ENCODE measurements at places on chromosomes 3 and 15. TPM values are rescaled to one million over a fixed set of nuclear protein-coding genes. Genes with fewer than 3 reads are reported as not detected.

The SATB1 gene
- total RNA-seq: 40.9 TPM

The THOC7 gene
- total RNA-seq: 71.0 TPM

The ALS2CL gene
- total RNA-seq: 7.0 TPM

The NR2E3 gene
- total RNA-seq: not detected

The GOLGA8N gene
- 1.1 TPM for total RNA-seq

The GNAI2 gene
- total RNA-seq: 47.2 TPM

The MITF gene
- 114 TPM for total RNA-seq

The MTMR10 gene
- 36.6 TPM for total RNA-seq

The FRMD4B gene
- total RNA-seq: 2.2 TPM

The PLS1 gene
- total RNA-seq: 0.86 TPM

The AGBL1 gene
- total RNA-seq: 13.3 TPM

The CLDN18 gene
- total RNA-seq: not detected

DNA sequence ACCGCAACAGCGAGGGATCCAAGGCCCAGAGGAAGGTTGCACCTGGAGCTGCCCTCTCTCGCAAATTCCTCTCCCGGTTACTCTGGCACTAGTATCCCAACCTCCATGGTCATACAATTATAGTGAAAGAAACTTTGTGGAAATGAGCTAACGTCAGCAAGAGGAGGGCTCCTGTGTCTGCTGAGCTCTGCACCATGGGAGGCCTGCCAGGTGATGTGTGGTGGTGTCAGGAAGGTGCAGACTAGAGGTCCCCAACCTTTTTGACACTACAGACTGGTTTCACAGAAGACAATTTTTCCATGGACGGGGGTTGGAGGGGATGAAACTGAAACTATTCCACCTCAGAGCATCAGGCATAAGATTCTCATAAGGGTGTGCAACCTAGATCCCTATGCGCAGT lies 13.2 kb upstream of the IQCF6 start:
- H3K4me1 ChIP-seq: no peaks in the 10 kb centered on the region
- H3K36me3 ChIP-seq: no peaks in the 10 kb centered on the region
- H3K27me3 ChIP-seq: peaks cover 2% of the 10 kb centered on the region
- DNase-seq: no peak
- no peak overlapping the region for H3K4me3 ChIP-seq

GRCh38 chr3:161295325-161295724 lies 74.2 kb downstream of the NMD3 start:
- no peak for DNase-seq
- no peak overlapping the region for H3K27ac ChIP-seq
- no peak overlapping the region for H3K4me3 ChIP-seq
- no peaks in the 10 kb centered on the region for H3K27me3 ChIP-seq
- no peaks in the 10 kb centered on the region for H3K4me1 ChIP-seq

- H3K4me1 ChIP-seq: peaks cover 16% of the 10 kb centered on the region
- H3K27me3 ChIP-seq: no peaks in the 10 kb centered on the region
- no peaks in the 10 kb centered on the region for H3K36me3 ChIP-seq
Observed at GRCh38 chr15:98503970-98504369, 144.4 kb upstream of the IGF1R start.

GRCh38 chr3:156518726-156519125 lies 36.2 kb downstream of the SSR3 start:
- H3K27ac ChIP-seq: no peak overlapping the region
- peak; percentile 44 for DNase-seq
- H3K27me3 ChIP-seq: no peaks in the 10 kb centered on the region
- H3K36me3 ChIP-seq: peaks cover 2% of the 10 kb centered on the region
- no peaks in the 10 kb centered on the region for H3K4me1 ChIP-seq
- no peak overlapping the region for H3K4me3 ChIP-seq

- peaks cover 12% of the 10 kb centered on the region for H3K4me1 ChIP-seq
- no peaks in the 10 kb centered on the region for H3K27me3 ChIP-seq
- no peaks in the 10 kb centered on the region for H3K36me3 ChIP-seq
- no peak overlapping the region for H3K4me3 ChIP-seq
Observed at GRCh38 chr15:82849556-82850512, 40.4 kb downstream of the WHAMM start.

GRCh38 chr15:90184786-90185704 lies 16.1 kb upstream of the SEMA4B start:
- peaks cover 8% of the 10 kb centered on the region for H3K4me1 ChIP-seq
- peak overlapping the region; percentile 96 for H3K27ac ChIP-seq
- no peaks in the 10 kb centered on the region for H3K36me3 ChIP-seq
- peak overlapping the region; percentile 71 for H3K4me3 ChIP-seq
- H3K27me3 ChIP-seq: no peaks in the 10 kb centered on the region

- no peaks in the 10 kb centered on the region for H3K4me1 ChIP-seq
- no peak overlapping the region for H3K4me3 ChIP-seq
- no peaks in the 10 kb centered on the region for H3K27me3 ChIP-seq
- H3K36me3 ChIP-seq: no peaks in the 10 kb centered on the region
Observed at GRCh38 chr3:51712963-51713362, 6.1 kb downstream of the GRM2 start.

DNA sequence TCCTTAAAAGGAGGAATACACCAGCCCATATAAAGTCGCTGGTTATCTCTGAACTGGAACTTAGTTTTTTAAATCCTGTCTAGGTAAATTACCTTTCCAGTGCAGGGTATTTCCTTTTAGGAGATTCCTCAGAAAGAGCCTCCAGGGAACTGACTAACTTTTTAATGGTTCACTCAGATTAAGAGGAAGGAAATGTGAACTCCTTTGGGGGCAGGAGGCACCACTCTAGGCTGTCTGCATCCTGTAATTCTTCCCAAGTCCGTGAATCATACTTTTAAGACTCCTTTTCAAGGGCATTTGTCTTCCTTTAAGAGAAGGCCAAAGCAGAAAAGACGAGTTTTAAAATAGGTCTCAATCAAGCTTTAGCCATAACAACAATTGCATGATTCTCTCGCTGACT lies 871.2 kb upstream of the NR2F2 start:
- H3K4me3 ChIP-seq: no peak overlapping the region
- H3K4me1 ChIP-seq: peaks cover 5% of the 10 kb centered on the region
- H3K27me3 ChIP-seq: no peaks in the 10 kb centered on the region
- no peak for DNase-seq

- H3K4me1 ChIP-seq: peaks cover 9% of the 10 kb centered on the region
- H3K27ac ChIP-seq: no peak overlapping the region
- no peaks in the 10 kb centered on the region for H3K36me3 ChIP-seq
- H3K4me3 ChIP-seq: no peak overlapping the region
- no peaks in the 10 kb centered on the region for H3K27me3 ChIP-seq
- DNase-seq: no peak
Observed at GRCh38 chr15:34011481-34011880, 27.5 kb downstream of the AVEN start.

DNA sequence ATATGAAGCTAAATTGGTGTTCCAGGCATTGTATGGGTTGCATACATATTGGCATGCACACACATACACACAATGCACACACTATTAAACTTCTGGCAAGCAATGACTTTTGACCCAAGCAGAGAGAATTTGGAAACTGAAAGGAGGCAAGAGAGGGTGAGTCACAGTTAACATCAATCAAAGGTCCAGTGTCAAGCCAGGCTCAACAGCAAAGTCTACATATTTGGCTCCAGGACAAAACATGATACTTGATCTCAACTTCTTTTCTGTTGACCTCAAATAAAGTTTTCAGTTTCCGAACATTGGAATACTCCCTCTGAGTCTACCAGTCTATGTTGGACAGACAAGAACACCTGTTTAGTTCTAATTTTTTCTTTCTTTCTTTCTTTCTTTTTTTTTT lies 28.3 kb downstream of the IL12A start:
- H3K4me3 ChIP-seq: no peak overlapping the region
- H3K27ac ChIP-seq: no peak overlapping the region
- H3K27me3 ChIP-seq: no peaks in the 10 kb centered on the region
- no peaks in the 10 kb centered on the region for H3K4me1 ChIP-seq
- DNase-seq: no peak

- no peak overlapping the region for H3K4me3 ChIP-seq
- no peaks in the 10 kb centered on the region for H3K27me3 ChIP-seq
- H3K4me1 ChIP-seq: peaks cover 22% of the 10 kb centered on the region
- no peaks in the 10 kb centered on the region for H3K36me3 ChIP-seq
Observed at GRCh38 chr3:65914740-65915367, 123.9 kb downstream of the MAGI1 start.

- peaks cover 4% of the 10 kb centered on the region for H3K27me3 ChIP-seq
- no peak overlapping the region for H3K27ac ChIP-seq
- H3K4me1 ChIP-seq: no peaks in the 10 kb centered on the region
Observed at GRCh38 chr3:127417709-127418559, 130.1 kb upstream of the PRR20G start.

- no peak overlapping the region for H3K27ac ChIP-seq
- H3K36me3 ChIP-seq: no peaks in the 10 kb centered on the region
- DNase-seq: no peak
- no peak overlapping the region for H3K4me3 ChIP-seq
Observed at GRCh38 chr3:61780016-61780415, 218.6 kb downstream of the PTPRG start.

- no peak overlapping the region for H3K27ac ChIP-seq
- H3K4me1 ChIP-seq: no peaks in the 10 kb centered on the region
- DNase-seq: no peak
- H3K36me3 ChIP-seq: no peaks in the 10 kb centered on the region
- H3K4me3 ChIP-seq: no peak overlapping the region
- H3K27me3 ChIP-seq: no peaks in the 10 kb centered on the region
Observed at GRCh38 chr3:62585861-62586260, 212.5 kb upstream of the FEZF2 start.

DNA sequence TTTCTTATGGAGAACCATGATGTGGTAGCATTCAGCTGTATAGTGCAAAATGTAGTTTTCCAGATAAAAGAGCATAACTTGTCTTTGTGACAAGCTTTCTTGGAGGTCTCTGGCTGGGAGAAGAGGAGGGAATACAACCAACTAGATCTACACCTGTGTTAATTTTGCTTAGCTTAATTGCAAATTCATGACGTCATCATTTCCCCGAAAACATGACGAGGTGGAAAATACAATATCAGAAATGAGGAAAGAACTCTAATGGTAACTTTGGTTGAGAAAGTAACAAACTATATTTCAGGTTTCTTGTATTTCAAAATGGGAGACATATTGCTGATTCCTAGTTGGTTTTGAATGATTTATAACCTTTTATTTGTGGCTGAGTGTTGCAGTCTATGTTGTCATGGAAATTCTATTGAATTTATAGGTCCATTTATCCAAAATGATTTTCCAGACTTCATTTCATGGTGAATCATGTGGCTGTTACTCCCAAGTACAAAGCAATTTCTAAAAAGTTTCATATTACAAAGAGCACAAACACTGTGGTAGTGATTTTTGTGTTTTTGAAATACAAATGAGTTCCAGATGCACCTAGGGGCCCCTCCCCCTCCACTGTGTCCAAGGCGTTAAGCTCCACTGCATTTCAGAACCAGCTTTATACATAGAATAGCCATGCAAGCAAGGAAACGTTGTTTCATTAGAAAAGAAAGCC lies 307.2 kb downstream of the FEZF2 start:
- H3K4me1 ChIP-seq: peaks cover 7% of the 10 kb centered on the region
- H3K27ac ChIP-seq: no peak overlapping the region
- H3K4me3 ChIP-seq: no peak overlapping the region
- H3K27me3 ChIP-seq: no peaks in the 10 kb centered on the region

GRCh38 chr15:73370151-73370550 lies 1.4 kb upstream of the HCN4 start:
- H3K27me3 ChIP-seq: peaks cover 47% of the 10 kb centered on the region
- DNase-seq: no peak
- H3K4me1 ChIP-seq: no peaks in the 10 kb centered on the region

- H3K27ac ChIP-seq: no peak overlapping the region
- H3K36me3 ChIP-seq: no peaks in the 10 kb centered on the region
Observed at GRCh38 chr3:46162975-46163555, 45.0 kb downstream of the CCR1 start.

DNA sequence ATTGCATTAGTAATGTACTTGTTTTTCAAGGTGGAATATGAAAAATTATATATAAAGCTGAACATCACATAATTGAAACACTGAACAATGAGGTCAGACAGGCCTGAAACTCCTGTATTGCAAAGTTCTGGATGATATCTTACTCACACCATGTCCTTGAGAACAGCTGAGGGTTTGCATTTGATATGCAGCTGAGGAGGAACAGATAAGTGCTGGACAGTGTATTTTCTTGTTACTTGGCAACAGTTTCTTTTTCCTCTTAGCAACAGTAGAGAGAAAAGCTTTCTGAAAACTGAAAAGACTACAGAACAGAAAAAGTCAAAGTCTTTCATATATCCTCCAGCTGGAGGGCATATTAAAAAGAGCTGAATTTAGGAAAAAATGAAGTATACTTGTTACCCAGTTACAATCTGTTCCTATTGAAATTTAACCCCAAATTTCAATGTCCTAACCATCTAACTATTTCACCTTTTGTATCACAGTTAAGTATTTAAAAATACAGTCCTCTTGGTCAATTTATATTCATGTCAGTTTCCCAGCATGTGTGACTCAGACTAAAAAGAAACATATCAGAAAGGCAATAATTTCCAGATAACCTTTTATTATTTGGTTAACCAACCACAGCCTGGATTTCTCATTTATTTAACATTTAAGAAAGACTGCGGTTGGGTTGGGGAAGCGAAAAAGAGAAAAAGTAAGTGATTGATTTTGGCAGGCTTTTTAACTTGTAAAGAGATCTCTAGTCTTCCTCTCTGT lies 733.0 kb upstream of the DPPA4 start:
- H3K27ac ChIP-seq: no peak overlapping the region
- no peaks in the 10 kb centered on the region for H3K27me3 ChIP-seq
- H3K4me3 ChIP-seq: no peak overlapping the region
- H3K36me3 ChIP-seq: no peaks in the 10 kb centered on the region
- H3K4me1 ChIP-seq: no peaks in the 10 kb centered on the region
- no peak for DNase-seq

- no peaks in the 10 kb centered on the region for H3K36me3 ChIP-seq
- no peaks in the 10 kb centered on the region for H3K4me1 ChIP-seq
- no peak for DNase-seq
Observed at GRCh38 chr15:87200149-87200548, 1056.4 kb downstream of the NTRK3 start.

DNA sequence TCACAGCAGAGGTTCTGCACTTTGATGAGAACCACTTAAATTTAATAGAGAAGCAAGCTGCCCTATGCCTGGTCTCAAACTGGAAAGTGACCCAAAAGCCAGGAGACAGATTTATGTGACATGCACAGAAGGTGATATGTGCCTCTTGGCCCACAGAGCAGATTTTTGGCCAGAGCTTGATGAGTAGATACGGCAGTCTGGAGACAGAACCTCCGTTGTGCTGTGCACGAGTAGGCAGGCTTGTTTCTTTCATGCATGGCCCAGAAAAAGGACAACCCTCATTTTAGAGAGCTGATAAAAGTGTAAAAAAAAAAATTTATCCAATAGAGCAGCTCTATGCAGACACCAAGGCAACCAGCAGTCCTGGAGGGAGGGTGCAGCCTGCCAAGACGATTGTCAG lies 423.1 kb downstream of the CNTN6 start:
- no peak overlapping the region for H3K4me3 ChIP-seq
- no peaks in the 10 kb centered on the region for H3K27me3 ChIP-seq
- no peak overlapping the region for H3K27ac ChIP-seq
- no peak for DNase-seq
- H3K36me3 ChIP-seq: no peaks in the 10 kb centered on the region

- peak overlapping the region; percentile 8 for H3K4me3 ChIP-seq
- H3K27ac ChIP-seq: peak overlapping the region; percentile 64
- H3K4me1 ChIP-seq: peaks cover 5% of the 10 kb centered on the region
- no peaks in the 10 kb centered on the region for H3K27me3 ChIP-seq
- peak; percentile 23 for DNase-seq
Observed at GRCh38 chr3:48695393-48695753, 9.7 kb upstream of the NCKIPSD start.

Measured in gastrocnemius medialis (tissue), 4 donors.